ENCODE measurements at places on chromosomes 2 and 18.

GRCh38 chr2:27581417-27582128 is 1.3 kb upstream of the ZNF512 start:
- DNase-seq, result no peak

DNA sequence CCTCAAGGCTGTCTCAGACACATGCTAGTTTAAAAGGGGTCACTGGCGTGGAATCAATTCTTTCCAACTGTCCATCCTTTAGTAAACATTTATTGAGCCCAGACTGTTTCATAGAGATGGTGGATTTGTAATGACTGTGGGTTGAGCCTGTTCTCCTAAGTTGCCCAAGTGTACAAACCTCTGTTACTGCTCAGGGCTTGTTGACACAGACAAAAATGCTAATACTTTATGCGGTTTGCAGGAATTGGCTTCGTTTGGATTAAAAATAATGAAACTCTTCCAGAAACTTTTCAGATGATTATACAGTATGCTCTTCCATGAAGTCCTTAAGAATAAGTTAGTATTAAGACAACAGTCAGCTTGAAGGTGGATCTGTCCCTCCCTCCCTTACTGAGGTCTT is 83.6 kb upstream of the MGAT5 start:
- no peak for DNase-seq

DNA sequence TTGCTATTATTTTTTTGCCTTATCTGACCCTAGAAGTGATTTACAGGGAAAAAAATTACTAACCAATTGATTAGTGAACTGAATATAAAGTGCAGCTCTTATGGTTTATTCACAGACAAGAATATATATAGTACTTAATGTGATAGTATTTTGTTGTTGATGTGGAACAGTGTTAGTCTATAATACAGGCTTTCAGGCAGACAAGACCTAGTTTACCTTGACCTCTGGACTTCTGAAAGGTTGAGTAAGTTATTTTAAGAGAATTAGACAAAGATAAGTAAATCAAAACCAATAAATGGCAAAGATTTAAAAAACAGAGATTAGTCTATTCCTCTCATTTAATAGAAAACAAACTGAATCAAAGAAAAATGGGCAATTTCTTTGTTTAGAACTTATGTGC is 46.0 kb downstream of the SCN1A start:
- no peak for DNase-seq

- no peak for DNase-seq
Measured at GRCh38 chr2:14722904-14723570, 90.5 kb downstream of the LRATD1 start.

GRCh38 chr2:45856391-45857274 is 205.2 kb downstream of the PRKCE start:
- no peak for DNase-seq

DNA sequence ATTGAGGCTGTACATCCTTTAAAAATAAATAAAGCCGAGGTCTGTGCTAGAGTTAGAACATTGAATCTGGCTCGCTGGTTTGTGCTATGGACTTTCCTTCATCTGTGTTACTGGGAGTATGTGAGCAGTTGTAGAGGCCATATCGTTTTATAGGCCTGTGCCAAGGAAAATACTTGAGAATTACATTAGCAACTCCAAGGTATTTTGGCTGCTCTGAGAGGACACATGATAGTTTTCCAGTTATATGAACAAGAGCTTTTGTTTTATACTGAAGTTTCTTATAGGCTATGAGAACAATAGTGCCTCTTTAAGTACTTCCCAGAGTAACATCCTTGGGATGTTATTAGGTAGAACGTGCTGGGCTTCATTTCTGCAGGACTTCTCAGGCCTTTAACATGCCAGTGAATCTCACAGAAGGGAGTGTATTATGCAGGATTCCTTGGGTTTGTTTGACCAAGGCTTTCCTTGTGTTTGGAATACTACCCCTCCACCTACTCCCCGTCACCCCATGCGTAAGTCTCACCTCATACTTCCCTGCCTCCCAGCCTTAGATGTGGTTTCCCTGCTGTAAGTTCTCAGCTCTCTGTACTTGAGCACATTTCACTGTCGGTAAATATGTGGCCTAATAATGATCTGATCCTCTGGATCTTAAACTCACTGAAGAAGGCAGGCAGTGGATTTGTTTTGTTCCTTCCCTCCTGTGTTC is 21.0 kb downstream of the TCF7L1 start:
- DNase-seq, result no peak

- peak; percentile 72 for DNase-seq
Measured at GRCh38 chr2:10405448-10405847, 42.7 kb downstream of the ODC1 start.

DNA sequence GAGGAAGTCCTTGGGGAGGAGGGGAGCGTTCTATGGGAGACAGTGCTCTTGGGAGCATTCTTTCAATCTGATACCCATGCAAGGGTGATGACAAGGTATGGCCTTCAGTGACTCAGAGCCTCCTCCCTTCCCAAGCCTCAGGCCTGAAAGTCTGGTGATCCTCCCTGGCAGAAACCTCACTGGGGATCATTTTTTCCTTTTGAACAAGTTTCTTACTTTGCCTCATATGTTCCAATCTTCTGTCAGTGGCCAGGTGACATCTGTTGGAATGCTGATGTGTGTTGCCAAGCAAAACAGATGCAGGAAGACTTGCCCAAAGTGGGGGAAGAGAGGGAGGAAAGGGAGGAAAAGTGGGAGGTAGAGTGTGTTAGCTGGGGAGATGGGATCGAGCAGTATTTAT is 224.8 kb downstream of the NEDD4L start:
- no peak for DNase-seq

GRCh38 chr18:2204736-2205135 is 366.6 kb downstream of the METTL4 start:
- no peak for DNase-seq

- DNase-seq, result no peak
Measured at GRCh38 chr18:5515011-5515784, 28.6 kb downstream of the EPB41L3 start.

DNA sequence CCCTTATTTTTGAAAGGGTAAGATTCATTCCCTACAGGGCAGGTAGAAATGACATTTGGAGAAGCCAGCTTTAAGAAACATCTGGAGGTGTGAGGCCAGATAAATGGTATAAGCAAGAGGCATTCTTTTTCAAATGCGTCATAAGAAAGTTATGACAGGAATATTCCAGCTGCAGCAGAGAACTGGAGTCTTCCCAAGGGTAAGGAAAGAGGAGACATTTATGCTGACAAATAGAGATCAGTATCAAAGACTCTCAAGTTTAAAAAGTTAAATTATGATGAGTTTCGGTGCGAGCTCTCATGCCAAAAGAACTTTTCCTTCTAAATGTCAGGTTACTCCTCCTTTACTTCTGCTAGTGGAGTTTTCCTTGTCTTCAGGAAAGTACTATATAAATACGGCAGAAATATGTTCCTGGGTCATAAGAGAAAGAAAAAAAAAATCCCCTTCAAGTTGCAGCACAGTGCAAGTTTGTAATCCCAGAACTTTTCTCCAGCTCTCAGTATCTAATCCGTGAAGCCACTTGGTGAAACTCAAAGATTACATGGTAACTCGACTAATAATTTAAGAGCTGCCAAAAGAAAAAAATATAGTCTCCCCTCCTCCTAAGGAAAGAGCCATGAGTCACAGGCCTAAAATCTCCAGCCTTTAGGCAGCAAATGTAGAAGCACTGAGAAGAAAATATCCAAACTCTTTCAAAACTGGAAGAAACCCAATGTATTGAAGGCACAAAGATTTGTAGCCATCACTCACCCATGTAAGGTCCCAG is 428.1 kb downstream of the MEIS1 start:
- no peak for DNase-seq

DNA sequence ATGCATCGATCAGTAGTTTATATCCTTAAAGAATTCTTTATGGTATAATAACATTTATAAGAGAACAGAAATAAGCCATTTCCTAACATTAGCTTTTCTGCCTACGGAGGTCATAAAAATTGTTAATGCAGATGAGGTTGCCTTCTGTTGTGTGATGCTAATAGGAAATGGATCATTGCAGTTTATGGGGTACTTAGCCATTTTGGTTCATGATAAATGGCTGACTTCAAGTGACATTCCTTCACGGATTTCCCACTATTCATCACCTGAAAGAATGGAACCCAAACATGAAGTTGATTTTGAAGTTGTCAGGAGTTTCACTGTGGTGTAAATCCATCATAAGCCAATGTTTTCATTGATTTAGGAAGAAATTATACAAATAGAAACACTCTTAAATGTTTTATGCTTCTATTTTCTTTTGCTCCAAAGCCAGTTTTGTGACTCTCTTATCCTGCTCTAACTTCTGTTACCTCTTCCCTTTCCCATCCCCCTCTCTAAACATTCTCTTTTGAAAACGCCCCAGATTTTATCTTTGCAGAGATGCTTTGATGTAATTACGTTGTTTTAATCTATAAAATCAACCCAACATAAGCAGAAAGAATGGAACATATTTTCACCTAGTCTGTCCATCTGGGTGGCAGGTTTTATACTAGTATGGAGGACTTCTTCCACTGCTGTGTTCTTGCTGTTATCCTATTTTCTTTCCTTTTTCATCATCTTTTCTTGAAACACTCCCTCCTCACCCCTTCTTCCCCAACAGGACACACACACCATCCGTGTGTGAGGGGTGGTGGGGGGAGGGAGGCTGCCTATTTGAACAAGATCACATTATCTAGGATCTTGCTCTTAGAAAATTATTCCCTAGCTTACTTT is 58.2 kb downstream of the GREB1L start:
- no peak for DNase-seq

GRCh38 chr2:59249441-59250306 is 1008.5 kb upstream of the FANCL start:
- no peak for DNase-seq

DNA sequence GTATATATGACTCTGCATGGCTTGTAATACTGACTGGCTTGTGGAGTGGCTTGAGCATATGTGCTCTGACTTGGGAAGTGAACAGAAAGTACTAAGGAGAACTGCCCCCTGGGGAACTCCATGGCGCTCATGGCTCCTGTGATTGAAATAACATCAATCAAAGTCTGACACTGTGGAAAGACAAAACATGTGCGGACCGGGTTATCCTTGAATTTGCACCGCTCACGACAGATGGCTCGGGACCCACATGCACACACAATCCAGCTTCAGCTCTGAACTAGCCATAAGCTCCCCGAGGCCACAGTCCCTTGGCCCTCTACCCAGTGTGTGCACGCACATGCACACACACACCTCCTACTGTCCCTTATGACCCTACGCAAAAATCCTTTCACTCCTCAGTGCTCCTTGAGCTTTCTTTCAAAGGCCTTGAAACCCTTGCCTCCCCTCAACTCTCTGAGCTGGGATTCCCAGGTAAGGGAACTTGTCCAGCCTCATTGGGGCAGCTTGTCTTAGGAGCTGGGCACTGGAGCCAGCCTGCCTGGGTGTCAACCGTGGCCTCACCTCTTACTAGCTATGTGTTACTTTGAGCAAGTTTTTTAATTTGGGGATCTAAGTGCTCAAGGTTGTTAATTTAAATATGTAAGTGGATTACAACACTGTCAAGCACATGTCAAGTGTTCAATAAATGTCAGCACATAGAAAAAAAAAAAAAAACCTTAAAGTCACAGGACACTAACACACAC is 43.6 kb downstream of the MRPS5 start:
- DNase-seq, result no peak

GRCh38 chr2:30645081-30645744 is 162.0 kb downstream of the CAPN13 start:
- no peak for DNase-seq

DNA sequence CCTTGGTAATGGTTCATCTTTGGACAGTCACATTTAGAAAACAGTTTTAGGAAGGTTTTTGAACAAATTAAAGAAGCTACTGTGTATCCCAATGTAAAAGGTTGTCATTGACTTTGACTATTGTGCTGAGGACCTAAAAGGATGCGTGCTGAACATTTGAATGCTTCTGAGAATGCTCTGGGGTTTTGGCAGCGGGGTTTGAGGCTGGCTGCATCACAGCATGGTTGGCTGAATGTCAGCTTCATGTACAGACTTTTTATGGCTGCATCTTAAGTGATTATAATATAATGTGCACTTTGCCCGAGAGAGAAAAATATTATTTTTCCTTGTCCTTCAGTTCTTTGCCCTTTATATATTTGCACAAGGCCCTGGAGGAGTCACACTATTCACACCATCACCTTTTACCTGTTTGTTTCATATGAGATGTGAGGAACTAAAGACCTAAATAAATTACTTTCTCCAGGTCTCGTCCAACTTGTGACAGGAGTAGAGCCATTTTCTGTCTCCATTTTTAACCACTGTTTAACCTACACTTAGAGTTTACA is 125.9 kb downstream of the CCDC85A start:
- no peak for DNase-seq

DNA sequence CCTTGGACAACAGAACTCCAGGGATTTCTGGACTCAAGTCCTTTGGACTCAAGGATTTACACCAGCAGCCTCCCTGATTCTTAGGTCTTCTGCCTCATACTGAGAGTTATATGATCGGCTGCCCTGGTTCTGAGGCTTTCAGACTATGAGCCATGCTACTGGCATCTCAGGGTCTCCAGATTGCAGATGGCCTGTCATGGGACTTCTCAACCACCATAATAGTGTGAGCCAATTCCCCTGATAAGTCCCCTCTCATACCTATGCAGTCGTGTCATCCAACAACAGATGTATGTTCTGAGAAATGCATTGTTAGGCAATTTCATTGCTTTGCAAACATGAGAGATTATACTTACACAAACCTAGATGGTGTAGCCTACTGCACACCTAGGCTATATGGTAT is 61.4 kb upstream of the MSTN start:
- DNase-seq, result no peak

DNA sequence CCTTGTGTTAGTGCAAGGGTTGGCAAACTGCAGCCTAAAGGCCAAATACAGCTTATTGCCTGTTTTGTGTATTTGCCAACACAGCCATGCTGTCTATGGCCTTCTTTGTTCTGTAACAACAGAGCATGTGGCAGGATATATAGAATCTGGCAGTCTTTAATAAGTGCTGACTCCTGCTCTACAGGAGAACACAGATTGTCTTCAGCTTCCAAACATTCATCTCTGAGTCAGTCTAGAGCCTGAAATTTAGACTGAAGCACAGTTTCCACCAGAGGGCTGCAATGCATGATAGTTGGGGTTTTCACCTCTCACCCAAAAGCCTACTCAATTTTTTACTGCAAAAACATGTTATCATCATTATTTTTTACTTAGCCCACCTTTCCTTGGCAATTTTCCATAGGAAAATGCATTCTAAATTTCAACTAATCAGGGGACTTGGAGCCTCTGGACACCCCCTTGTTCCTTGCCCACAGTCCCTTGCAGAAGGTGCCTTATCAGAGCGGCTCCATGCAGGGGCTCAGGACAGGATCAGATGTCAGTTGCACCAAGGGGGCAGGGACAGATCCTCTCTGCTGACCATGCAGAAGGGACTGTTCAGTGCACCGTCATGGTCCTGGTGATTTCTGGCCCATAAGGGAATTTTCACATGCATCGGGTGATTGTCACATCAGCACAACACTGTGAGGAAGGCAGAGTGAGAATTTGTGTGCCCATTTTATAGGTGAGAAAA is 12.4 kb downstream of the IL37 start:
- DNase-seq, result no peak

Data from Right ventricle myocardium superior (tissue), 1 donor.